ENCODE measurements at places on chromosomes 11 and 22.

DNA sequence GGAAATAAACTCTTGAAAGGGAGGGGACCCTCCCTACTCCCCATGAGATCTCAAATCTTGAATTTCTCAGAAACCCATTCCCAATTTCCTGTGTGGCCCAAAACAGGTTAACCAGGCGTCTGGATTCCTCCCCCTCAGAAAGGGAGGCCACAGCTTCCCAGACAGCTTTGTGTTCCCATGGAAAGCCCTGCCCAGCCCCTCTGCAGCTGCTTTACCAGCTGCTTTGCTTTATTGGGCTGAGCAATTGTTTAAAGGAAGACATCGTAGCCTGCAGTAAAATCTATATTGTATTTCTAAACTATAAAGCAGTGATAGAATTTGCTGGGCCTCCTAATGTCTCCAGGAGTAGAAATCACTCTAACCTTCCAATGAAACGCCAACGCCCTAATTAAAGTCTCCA is 97.4 kb downstream of the CHST1 start:
- DNase-seq = no peak

GRCh38 chr11:72741849-72742512 is 10.2 kb downstream of the ARAP1 start:
- DNase-seq = no peak

DNA sequence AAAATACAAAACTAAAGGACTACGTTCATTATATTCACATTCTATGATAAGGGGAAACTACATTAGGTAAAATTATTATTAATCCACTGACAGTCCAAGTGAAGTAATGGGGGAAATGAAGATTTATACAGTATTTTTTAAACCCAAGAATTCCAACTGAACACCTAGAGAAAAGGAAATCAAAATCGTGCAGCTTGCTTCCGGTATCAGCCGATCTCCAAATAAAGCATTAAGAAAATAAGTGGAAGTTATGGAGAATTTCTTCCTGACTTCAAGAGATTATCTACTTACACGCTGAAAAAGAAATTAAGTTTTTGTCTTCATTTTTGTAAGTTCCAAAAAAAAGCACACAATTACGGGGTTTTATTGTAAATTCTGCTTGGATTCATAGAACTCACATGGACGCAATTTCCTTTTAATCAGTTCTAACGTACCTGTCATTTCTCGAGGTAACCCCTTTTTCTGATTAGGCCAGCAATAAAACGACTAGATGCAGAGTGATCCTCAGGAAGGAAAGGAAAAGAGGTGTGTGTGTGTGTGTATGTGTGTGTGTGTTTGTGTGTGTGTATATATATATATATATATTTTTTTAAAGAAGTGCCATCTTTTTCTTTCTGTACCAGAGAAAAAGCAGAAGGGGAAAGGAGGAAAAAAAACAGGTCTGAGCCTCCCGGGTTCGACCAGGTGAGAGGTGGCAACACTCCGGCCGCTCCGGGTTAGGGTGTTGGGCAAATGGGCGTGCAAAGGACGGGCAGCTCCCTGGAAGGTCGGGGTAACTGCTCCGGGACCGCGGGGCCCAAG is 1.1 kb downstream of the ZBTB44 start:
- DNase-seq = peak; percentile 35

GRCh38 chr22:49107561-49107960 is 720.1 kb downstream of the BRD1 start:
- DNase-seq = no peak

- DNase-seq = no peak
Measured at GRCh38 chr11:1660111-1660867, 30.7 kb downstream of the KRTAP5-5 start.
